ENCODE measurements at places on chromosomes 11 and 22.
A peak's percentile ranks its signal among the peaks of the same experiment; 100 is the strongest.

GRCh38 chr11:130202009-130202817 lies 42.6 kb downstream of the ST14 start:
- DNase-seq = no peak

DNA sequence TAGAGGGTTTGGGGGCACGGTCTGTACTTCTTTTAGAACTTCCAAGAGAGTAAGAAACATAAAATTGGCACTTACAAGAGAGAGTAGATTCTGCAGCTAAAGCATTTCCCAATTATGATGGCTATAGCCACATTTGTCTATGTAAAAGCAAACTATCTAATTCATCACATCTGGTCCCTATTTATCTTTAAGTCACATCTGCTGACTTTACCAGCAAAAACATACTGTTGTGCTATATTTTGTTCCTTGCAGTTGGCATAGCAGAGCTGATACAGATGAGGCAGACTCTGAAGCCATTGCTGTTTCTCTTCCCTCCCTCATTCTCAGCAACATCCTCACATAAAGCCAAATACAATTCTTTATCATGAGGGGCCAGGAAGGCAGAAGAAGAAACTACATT lies 1533.5 kb upstream of the RAG2 start:
- DNase-seq = no peak

GRCh38 chr11:71086687-71087258 lies 165.6 kb downstream of the SHANK2 start:
- DNase-seq = no peak

DNA sequence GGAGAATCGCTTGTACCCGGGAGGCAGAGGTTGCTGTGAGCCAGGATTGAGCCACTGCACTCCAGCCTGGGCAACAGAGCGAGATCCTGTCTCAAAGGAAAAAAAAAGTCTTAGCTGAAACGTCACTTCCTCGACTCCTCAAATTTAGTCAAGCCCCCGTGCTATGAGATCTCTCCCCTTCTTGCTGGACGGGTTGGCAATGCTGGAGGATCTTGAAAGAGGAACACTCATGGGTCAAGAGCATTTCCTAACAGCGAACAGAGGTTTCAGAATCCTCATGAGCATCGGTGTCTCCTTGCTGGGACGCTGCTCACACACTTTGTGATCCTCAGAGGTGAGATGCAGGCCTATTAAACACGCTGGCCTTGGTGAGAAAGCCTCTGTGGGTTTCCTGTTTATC lies 35.9 kb downstream of the APOL3 start:
- DNase-seq = no peak

GRCh38 chr11:65967329-65967934 lies 5.9 kb downstream of the SART1 start:
- DNase-seq = no peak

DNA sequence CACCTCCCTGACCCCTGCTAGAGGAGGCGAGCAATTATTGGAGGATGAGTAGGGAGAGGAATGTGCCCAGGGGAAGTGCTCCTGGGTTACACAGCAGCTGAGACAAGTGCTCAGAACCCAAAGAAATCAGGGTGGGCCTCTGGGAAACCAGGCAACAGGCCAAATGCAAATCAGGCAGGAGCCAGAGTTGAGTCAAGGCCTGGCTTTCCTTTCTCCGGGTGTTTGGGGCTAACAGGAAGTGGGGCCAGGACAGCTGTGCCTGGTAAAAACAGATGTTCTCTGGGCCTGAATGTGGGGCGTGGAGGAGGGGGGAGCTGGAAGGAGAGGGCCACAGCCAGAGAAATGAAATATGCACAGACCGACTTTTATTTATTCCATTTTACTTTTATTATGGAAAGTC lies 22.0 kb downstream of the MFNG start:
- DNase-seq = no peak

- peak; percentile 72 for DNase-seq
Measured at GRCh38 chr11:119338318-119338890, 2.3 kb downstream of the C1QTNF5 start.

- DNase-seq = no peak
Measured at GRCh38 chr22:42324990-42325710, 54.7 kb upstream of the TCF20 start.

DNA sequence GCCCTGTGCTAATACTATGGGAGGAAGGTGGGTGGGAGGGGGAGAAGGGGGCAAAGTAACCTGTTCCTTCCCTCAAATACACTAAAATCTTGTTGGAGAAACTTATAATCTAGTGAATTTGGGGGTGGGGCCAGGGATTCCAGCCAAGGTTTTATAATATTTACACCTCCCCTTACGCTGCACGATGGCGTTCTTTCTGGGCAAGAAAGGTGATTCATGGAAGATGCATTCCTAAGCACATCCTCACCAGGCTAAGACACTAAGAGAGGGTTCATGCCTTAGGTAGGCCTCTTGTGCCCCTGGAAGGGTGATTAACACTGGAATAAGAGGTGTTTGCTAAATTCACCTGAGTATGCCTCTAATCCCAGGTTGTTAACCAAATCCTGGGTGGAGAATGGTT lies 82.6 kb downstream of the BARX2 start:
- DNase-seq = no peak

DNA sequence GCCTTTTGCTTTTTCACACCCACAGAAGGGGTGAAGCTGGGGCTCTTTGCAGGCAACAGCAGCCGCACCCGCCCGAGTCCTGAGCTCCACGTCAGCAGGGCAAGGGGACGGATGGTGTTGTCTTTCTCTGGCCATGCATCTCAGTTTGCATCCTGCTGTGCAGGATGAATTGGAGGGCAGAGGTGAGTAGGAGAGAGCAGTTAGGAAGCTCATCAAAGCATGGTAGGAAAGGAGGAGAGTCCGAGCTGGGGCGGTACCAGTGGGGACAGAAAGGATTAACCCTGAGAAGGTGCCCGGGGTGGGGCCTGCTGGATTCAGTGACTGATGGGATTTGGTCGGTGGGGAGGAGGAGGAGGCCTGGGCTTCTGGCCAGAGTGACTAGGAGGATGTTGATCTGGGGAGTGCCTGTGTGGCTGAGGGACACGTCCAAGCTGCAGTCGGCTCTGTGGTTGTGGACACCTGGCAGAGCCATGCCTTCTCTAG lies 14.6 kb downstream of the FAM83F start:
- DNase-seq = no peak

- DNase-seq = no peak
Measured at GRCh38 chr22:48459859-48460823, 1367.5 kb downstream of the BRD1 start.

- DNase-seq = no peak
Measured at GRCh38 chr11:36091256-36091811, 147.5 kb downstream of the LDLRAD3 start.
